Peyer's patch (tissue), 4 donors: ENCODE measurements at places on chromosomes 13 and 19. TPM values are rescaled to one million over a fixed set of nuclear protein-coding genes. Genes with fewer than 3 reads are reported as not detected.

ATP8A2 gene
- 11.6 TPM for total RNA-seq

LILRA6 gene
- total RNA-seq = not detected

ANKRD24 gene
- total RNA-seq = 3.9 TPM

- DNase-seq = no peak
- no peaks in the 10 kb centered on the region for H3K36me3 ChIP-seq
- H3K4me3 ChIP-seq = no peak overlapping the region
- no peaks in the 10 kb centered on the region for H3K27me3 ChIP-seq
Measured at GRCh38 chr19:54630782-54631181, 498 bp downstream of the LILRB1 start.

DNA sequence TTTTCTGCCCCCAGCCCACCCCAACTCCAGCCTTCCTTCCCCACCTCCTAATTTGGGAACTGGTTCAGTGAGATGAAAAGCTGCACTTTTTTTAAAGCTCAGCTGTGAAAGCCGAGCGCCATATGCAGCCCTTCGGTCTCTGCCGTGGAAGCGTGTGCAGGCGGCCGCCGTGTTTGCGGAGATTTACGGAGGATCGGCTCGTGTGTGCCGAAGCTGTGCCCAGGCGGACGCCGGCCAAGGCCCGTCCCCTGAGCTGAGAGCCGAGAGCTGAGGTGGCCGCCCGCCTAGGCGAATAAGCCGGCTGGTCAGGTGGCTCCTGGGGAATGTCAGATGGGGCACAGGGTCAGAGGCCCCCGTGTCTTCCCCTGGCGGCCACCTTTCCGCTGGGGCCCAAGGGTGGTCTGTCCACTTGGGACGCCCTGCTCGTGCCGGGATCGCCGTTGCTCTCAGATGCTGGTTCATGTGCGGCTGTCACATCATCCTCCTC, 78.7 kb downstream of the ZNF536 start:
- H3K4me3 ChIP-seq = no peak overlapping the region
- H3K27me3 ChIP-seq = no peaks in the 10 kb centered on the region
- no peak overlapping the region for H3K27ac ChIP-seq
- H3K4me1 ChIP-seq = no peaks in the 10 kb centered on the region

DNA sequence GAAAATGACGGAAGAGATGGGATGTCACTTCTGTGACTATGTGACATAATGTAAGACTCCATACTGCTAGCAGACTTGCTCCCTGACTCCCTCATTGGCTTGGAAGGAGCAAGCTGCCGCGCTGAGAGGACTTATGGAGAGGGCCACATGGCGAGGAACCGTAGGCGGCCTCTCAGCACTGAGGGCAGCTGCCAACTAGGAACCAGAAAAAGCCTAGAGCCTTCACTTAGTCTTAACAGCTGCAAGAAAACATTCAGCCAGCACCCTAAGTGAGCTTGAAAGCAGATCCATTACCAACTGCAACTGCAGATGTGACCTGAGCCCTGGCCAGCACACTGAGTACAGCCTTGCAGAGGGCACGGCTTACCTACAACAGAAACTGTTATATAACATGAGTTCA, 33.9 kb downstream of the USP12 start:
- DNase-seq = no peak
- no peaks in the 10 kb centered on the region for H3K36me3 ChIP-seq
- peaks cover 9% of the 10 kb centered on the region for H3K4me1 ChIP-seq
- H3K4me3 ChIP-seq = no peak overlapping the region

GRCh38 chr19:48454150-48454730, 1.1 kb upstream of the KCNJ14 start:
- H3K36me3 ChIP-seq = peaks cover 66% of the 10 kb centered on the region
- H3K4me3 ChIP-seq = no peak overlapping the region
- no peaks in the 10 kb centered on the region for H3K4me1 ChIP-seq
- H3K27ac ChIP-seq = no peak overlapping the region
- no peak for DNase-seq

DNA sequence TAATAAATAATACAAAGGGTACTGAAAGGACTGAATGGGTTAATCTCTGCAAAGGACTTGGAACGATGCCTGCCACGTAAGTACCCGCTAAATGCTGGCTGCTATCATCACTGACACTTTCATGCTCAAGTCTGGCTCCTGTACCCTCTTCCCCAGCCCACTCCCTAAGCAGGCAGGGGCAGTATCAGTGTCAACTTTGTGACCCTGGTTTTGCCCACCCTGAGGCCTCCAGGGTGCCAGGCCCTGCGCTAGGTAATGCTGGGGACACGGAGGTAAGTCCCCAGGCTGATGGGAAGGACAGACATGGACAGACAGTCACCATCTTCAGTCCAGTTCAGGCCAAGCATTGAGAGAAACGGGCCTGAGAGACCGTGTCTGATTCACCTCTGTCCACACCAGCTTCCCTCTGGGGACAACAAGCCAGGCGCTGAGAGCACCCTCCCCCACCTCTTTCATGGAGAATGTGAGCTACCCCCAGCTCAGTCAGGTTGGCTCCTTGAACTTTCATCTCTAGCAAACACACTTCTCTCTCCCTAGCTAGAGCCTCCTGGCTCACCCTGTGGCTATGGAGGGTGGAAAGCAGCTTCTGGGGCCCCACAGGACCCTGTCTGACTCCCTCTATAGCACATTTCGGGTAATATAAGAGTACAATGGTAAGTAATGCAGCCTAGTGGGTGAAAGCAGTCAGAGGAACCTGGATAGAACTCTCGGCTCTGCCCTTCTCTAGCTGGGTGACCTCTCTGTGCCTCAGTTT, 800 bp downstream of the ETFB start:
- H3K27me3 ChIP-seq = no peaks in the 10 kb centered on the region
- DNase-seq = no peak
- H3K4me3 ChIP-seq = peak overlapping the region; percentile 73
- H3K27ac ChIP-seq = peak overlapping the region; percentile 92

DNA sequence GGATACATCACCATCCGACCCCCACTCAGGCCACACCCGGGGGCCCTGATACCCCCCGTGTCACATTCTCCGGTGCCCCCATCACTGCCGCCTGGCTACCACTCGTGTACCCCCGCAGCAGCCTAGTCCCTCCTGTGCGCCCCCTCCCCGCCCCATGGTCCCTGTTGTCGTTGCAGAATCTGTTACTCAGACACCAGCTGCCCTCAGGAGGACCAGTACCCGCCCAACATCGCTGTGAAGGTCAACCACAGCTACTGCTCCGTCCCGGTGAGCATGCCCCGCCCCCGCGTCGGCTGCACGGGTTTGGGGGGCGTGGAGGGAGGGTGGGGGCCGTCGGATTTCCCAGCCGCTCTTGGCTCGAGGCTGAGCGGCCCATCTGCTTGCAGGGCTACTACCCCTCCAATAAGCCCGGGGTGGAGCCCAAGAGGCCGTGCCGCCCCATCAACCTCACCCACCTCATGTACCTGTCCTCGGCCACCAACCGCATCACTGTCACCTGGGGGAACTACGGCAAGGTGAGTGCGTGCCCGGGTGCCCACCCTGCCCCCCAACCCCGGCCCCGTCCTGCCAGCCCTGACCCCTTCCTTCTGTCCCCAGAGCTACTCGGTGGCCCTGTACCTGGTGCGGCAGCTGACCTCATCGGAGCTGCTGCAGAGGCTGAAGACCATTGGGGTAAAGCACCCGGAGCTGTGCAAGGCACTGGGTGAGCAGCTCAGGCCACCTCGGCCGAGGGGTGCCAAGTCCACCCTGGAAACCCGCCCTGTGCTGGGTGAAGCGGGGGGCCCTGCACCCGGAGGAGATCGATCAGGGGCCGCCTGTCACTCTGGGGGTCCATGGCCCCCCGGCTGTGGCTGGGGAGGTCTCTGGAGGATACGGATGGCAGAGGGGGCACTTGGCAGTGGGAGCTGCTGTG, 21.1 kb downstream of the PIAS4 start:
- H3K27me3 ChIP-seq = no peaks in the 10 kb centered on the region
- H3K4me1 ChIP-seq = no peaks in the 10 kb centered on the region
- H3K27ac ChIP-seq = no peak overlapping the region
- no peaks in the 10 kb centered on the region for H3K36me3 ChIP-seq

GRCh38 chr19:48817585-48818124, 6.8 kb upstream of the BCAT2 start:
- H3K4me3 ChIP-seq = no peak overlapping the region
- no peak overlapping the region for H3K27ac ChIP-seq
- no peaks in the 10 kb centered on the region for H3K4me1 ChIP-seq
- no peaks in the 10 kb centered on the region for H3K36me3 ChIP-seq
- DNase-seq = no peak

DNA sequence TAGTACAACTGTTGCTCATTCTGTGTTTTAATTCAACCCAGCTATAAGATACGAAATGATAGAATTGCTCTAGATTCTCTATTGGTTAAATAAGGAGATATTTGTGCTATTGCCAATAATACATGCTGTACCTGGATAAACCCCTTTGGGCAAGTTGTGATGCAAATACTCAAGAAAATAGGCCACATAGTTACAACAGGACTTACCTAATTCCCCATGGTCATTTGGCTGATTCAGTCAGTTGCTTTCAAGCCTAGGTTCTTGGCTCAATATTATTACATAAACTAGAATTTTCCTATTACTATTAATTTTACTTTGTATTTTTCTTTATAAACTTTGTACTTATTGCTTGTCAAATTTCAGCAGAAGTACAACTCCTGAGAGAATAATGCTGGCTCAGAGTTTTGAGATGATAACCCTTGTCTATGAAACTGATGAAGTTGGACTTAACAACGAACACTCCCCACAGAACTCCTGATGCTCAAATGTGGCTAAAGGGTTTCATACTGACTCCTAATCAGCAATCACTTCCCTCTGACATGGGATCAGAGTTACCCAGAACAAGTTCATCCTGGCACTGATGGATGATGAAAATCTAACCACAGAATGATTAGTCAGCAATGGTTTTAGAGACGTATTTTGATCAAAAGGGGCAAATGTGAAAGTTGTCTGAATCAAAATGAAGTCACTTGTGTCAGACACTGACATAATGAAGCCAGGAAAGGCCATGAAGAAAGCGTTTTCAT, 221.1 kb downstream of the ITGBL1 start:
- no peaks in the 10 kb centered on the region for H3K4me1 ChIP-seq
- no peaks in the 10 kb centered on the region for H3K36me3 ChIP-seq
- H3K27me3 ChIP-seq = no peaks in the 10 kb centered on the region
- DNase-seq = no peak
- H3K27ac ChIP-seq = no peak overlapping the region

DNA sequence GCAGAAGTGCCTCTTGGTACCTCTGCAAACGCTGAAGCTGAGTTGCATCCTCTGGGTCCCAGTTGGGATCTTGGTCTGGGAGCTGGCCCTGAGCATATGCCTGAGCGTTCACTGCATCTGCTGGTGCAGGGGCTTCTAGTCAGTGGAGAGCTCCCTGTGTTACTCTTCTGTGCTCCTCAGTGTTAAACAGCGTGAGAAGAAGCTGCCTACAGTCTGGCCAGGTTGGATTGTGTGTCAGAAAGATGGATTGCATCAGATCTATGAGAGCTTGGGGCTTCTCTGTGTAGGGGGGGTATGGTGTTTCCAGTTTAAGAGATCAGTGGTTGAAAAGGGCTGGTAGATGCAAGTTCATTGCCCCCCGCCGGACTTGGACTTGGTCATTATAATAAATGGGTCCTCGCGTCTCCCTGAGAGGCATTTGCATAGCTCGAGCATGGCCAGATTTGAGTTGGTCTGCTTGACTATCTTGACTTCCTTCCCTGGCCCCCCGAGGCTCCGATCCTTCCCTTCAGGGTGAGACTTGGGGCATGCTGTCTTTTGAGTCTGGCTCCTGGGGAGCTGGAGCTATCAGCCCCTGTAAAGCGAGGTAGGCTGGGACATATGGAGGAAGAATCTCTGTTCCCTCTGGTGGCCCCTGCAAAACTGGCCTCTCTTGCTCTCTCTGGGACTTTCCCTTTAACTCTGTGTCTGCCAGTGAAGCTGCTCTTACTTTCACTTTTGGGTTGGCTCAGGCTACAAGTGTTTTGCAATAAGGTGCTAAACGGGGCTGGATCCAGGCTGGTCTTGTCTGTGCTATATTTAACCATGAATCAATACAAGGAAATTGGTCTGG, 52.9 kb downstream of the OR10H4 start:
- no peaks in the 10 kb centered on the region for H3K4me1 ChIP-seq
- peak; percentile 48 for DNase-seq
- H3K27me3 ChIP-seq = no peaks in the 10 kb centered on the region
- H3K27ac ChIP-seq = no peak overlapping the region
- H3K36me3 ChIP-seq = no peaks in the 10 kb centered on the region

- H3K36me3 ChIP-seq = no peaks in the 10 kb centered on the region
- no peaks in the 10 kb centered on the region for H3K27me3 ChIP-seq
- H3K4me3 ChIP-seq = no peak overlapping the region
- DNase-seq = no peak
Measured at GRCh38 chr19:45476304-45476703, 8.5 kb downstream of the FOSB start.

GRCh38 chr13:27830010-27830409, 37.7 kb downstream of the GSX1 start:
- DNase-seq = peak; percentile 50
- no peak overlapping the region for H3K27ac ChIP-seq
- no peaks in the 10 kb centered on the region for H3K27me3 ChIP-seq
- no peaks in the 10 kb centered on the region for H3K4me1 ChIP-seq
- no peaks in the 10 kb centered on the region for H3K36me3 ChIP-seq
- no peak overlapping the region for H3K4me3 ChIP-seq

DNA sequence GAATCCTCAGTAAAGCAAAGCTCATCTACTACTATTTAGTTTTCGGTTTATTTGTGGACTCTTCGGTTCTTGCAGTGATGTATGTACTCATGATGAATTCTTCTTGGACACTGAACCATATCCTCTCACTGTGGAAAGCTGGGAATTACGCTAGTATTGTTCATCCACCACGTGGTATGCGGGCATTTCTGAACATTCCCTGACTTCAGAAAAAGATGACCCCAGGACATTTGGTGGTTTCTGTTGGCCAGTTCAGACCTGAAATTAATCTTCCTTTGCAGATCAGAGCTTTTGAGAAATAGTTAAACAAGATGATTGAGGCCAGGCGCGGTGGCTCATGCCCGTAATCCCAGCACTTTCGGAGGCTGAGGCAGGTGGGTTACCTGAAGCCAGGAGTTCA, 25.3 kb upstream of the FBN3 start:
- H3K27me3 ChIP-seq = no peaks in the 10 kb centered on the region
- H3K4me1 ChIP-seq = no peaks in the 10 kb centered on the region
- H3K27ac ChIP-seq = no peak overlapping the region
- DNase-seq = no peak
- no peaks in the 10 kb centered on the region for H3K36me3 ChIP-seq
